ENCODE measurements at places on chromosomes 2 and 18. TPM values are rescaled to one million over a fixed set of nuclear protein-coding genes. Genes with fewer than 3 reads are reported as not detected.

Gene ASB18
- total RNA-seq, result 4.7 TPM

Gene ZAP70
- total RNA-seq, result 3.2 TPM

Gene SLC9A4
- total RNA-seq, result 0.04 TPM

Gene SKOR2
- not detected for total RNA-seq

Gene ZNF385B
- 3.9 TPM for total RNA-seq

Gene FBXO41
- total RNA-seq, result 0.09 TPM

Gene PSMD14
- total RNA-seq, result 49.8 TPM

Gene KIF1A
- total RNA-seq, result 7.3 TPM

Gene FZD7
- 22.4 TPM for total RNA-seq

Gene CD8B2
- 0.09 TPM for total RNA-seq

Gene CHRND
- 83.7 TPM for total RNA-seq

Gene SLC5A7
- total RNA-seq, result 0.22 TPM

Gene RAD51AP2
- total RNA-seq, result under 0.01 TPM

Gene NYAP2
- 0.40 TPM for total RNA-seq

Gene IL1R2
- total RNA-seq, result 0.18 TPM

Gene WNT6
- total RNA-seq, result 0.09 TPM

Gene RPE
- total RNA-seq, result 34.3 TPM

Gene FKBP1B
- 2.8 TPM for total RNA-seq

Gene CCDC121
- 6.1 TPM for total RNA-seq

Gene G6PC2
- not detected for total RNA-seq
